NCI-H2029 (cell line): ENCODE measurements at places on chromosomes 3 and 15.

DNA sequence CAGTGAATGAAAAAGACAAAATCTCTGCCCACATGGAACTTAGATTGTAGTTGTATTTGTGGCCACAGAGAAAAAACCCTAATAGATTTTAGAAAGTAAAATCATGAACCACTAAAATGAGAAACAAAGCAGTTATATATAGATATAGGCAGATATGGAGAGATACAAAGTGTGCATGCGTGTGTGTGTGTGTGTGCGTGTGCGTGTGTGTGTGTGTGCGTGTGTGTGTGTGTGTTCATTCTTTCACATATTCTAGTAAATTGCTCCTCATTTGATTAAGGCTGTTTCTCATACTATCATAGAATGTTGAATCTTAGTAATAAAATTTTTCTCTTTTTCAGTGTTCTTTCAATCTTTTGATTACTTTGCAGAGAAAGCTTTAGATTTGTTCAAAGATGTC is 118.6 kb downstream of the DNAJB8 start:
- DNase-seq, result no peak

- DNase-seq, result no peak
Observed at GRCh38 chr3:137066092-137066491, 108.3 kb downstream of the IL20RB start.

GRCh38 chr3:4582624-4583023 is 89.5 kb downstream of the ITPR1 start:
- no peak for DNase-seq

DNA sequence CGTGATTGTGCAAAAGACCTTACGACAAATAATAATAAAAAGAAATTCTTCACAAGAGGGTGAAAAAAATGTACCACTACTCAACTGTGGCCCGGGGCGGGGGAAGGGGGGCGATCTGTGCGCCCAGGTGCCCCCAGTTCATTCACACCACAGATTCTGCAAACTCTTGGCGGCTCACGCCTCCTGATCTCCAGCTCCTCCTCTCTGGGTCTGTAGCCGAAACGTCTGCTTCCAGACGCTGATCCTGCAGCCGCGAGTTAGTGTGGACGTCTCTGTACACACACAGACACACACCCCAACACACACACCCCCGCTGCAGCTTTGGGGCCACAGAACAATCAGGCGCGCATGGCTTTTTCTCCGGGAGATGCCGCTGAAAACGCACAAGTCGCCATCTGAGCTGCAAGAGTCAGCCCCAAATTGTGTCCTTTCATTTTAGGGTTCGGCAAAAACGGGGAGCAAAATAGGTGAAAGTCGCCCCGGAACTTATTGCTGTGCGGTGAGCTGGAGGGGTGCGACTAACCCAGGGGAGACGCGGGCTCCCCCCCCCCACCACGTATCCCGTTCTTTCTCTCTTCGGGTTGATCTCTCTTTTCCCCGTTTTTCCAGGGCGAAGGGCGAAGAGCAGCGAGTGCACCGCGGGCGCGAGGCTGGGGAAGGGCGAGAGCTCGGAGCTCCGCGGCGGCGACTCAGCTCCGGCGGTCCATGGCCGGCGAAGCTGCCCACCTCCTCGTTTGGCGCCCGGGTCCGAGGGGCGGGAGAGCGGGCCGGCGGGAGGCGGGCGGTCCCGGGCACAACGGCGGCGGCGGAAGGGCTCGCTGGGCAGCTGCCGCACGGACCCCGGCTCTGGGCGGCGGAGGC is 505 bp upstream of the WNT5A start:
- no peak for DNase-seq

DNA sequence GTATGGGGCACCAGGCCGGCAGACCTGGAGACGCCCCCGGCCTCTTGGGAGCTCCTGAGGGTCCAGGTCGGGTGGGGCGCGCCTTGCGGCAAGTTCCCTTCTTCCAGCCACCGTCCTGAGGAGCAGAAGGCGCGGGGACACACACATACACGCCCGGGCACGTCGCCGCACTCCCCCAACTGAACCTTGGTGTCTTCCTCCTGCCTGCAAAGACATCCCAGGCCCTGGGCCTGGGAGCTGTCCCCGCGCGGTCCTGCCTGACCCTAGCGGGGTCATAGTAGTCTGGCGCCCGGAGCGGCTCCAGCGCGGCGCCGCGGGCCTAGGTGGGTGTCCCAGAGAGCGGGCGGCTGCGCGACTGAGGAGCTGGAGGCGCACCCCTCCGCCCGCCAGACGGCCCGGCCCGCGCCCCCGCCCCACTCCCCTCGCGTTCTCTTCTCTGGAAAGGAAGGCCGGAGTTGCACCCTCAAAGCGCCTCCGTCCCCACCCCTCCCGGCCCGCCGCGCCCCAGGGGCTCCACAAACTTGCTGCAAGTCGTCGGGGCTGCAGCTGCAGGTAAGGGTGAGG is 185.9 kb upstream of the LINGO1 start:
- no peak for DNase-seq

DNA sequence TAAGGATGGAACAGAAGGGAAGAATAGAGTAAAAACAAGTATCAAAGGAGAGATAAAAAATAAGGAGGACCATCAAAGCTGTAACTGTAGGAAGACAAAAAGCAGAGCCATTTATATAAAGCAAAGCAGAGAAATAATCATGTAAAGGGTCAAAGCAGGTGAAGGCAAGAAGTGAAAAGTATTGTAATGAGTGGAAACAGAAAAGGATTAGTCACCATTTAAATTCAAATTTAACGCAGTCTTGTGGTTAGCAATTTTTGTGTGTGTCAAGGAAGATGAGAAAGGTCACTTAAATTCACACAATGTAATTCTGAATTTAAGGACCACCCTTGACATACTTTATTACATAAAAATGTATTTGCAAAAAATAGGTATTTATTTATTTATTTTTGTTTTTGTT is 567.8 kb downstream of the ROBO1 start:
- no peak for DNase-seq
